ENCODE measurements at places on chromosomes 3 and 15.

DNA sequence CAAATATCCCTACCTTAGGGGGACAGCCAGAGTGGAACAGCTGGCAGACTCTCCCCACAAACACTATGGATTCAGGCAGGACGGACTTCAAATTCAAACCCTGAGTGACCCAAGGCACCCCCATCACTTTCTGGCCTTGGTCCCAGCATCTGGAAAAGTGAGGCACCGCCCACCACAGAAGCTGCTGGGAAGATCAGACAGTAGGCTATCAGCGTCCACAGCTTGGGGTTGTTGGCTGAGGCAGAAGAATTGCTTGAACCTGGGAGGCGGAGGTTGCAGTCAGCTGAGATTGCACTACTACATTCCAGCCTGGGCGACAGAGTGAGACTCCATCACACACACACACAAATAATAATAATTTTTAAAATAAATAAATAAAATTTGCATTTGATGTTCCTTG is 8.5 kb downstream of the PFKFB4 start:
- no peak for DNase-seq

GRCh38 chr15:21268436-21268940 is 171.8 kb downstream of the POTEB3 start:
- DNase-seq: no peak

DNA sequence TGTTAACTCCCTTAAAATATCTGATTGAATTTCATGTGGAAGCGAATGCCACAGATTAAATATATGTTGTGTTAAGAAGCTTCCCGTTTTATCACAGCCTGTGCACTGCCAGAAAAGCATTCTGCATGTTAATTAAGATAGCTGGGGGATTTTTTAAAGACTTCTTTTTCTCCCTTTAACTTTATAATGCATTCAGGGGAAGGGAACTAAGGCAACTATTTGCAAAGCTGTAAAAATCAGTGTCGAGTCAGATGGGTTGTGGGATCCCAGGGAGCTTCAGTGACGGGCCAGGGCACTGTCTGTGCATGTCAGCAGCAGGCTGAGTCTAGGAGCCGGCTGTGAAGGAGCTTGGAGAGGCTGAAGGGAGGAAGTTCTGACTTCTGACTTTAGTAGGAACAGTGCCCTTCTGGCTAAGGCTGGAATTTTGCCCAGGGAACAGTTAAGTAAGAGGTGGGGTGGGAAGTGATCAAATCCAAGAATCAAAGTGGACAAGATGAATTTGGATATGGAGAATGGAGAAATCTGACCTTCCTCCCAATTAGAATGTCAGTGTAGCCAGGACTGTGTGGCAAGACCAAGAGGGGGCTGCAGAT is 77.7 kb downstream of the ABHD5 start:
- DNase-seq: no peak

DNA sequence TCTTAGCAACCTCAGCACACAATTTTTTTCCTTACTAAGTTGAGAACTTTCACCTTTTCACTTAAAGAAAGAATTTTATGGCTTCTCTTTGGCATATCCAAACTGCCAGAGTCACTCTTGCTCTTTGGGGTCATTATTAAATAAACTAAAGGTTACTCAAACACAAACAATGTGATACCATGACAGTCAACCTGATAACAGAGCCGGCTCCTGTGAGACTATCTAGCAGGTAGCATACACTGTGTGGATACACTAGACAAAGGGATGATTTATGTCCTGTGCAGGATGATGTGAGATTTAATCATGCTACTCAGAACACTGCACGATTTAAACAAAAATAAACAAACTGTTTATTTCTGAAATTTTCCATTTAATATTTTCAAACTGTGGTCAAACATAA is 35.6 kb downstream of the LRRFIP2 start:
- no peak for DNase-seq

GRCh38 chr3:52076896-52077780 is 20.8 kb upstream of the DUSP7 start:
- DNase-seq: no peak

DNA sequence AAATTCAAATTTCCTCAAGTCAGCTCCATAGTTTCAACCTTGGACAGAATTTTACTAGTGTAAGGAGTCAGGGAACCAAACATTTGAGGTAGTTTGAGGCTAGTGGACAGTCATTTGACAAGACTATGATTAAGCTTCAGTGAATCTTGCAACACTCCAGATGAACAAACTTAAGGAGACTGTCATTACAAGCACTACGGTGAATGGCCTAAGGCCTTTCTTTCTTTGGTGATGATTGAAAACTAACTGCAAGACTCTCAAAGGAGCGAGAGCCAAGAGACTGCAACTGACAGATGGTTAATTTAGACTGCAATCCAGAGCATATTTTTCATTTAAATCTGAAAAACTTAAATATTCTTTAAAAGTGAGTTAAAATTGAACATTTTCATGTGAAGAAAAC is 272.3 kb upstream of the NECTIN3 start:
- DNase-seq: no peak

GRCh38 chr3:160588023-160588422 is 22.7 kb upstream of the KPNA4 start:
- no peak for DNase-seq

- DNase-seq: no peak
Observed at GRCh38 chr3:60160822-60161748, 1090.2 kb downstream of the FHIT start.

DNA sequence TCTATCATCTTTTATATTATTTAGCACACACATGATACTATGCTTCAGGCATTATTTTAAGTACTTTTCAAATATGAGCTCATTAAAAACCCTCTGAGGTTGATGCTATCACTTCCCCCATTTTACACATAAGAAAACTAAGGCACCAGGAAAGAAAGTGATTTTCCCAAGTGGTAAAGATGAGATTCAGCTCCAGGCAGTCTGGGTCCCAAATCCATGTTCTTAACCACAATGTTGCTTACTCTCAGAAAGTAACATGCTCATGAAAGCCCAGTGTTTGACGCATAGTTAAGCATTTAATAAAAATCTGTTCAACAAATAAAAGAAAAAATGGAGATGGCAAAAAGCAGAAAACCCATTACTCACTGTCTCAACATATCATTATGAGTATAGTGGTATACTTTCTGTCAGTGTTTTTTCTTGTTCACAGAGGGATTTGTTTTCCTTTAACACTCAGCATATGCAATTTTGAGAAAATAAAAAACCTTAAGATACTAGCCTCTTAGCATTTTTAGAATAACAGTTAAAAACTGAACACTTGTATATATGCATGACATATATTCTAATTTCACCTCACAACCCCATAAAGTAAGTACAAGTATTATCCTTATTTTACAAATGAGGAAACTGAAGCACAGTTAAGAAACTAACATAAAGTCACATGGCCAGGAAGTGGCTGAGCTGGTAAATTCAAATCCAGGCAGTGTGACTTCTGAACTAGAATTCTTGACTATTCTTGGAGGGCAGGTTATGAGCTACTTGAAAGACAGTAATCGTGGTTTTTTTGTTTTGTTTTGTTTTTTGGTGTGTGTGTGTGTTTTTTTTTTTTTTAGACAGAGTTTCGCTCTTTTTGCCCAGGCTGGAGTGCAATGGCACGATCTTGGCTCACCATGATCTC is 10.4 kb downstream of the PEAK1 start:
- DNase-seq: no peak

GRCh38 chr3:50157827-50158529 is 2.9 kb downstream of the SEMA3F start:
- DNase-seq: no peak

GRCh38 chr3:97911459-97911858 is 60.8 kb downstream of the RIOX2 start:
- DNase-seq: no peak

DNA sequence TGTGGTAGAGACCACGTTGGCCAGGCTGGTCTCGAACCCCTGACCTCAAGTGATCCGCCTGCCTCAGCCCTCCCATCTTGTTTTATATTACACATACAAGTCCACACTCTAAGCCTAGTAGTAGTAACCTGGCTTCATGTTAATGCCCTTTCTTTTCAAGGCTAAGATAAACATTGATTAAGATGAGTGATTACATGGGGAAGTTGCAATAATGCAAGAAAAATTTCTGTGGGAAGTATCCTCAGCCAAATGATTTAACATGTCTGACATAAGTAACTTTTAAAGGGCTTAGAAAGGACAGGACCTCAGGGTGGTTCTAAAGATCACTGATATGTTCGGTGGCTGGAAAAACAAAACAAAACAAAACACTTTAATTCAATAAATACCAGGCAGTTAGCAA is 72.1 kb downstream of the SFMBT1 start:
- no peak for DNase-seq

DNA sequence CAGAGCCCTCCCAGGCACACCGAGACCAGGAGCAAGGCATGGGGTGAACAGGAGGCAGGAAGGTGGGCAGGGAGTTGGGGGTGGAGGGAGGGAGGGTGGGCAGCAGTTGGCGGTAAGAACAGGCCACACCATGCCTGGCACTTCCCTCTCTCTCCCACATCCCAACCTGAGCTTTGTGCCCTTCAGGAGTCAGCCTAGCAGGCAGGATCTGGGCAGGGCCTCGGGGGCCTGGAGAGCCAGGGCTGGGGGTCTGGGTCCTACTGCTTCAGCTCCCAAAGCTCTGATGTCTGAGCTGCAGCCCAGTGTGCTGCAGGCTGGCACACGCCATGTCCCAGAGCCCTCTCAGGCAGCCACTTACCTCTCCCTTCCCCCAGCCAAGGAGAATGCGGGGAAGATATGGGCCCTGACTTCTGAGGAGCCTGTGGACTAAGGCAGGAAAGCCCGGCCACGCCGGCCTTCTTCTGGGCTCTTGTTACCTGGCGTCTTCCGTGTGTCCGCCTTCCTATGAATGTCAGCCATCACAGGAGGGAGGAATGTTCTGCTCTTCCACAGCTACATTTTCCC is 2.9 kb upstream of the MYL3 start:
- DNase-seq: no peak

DNA sequence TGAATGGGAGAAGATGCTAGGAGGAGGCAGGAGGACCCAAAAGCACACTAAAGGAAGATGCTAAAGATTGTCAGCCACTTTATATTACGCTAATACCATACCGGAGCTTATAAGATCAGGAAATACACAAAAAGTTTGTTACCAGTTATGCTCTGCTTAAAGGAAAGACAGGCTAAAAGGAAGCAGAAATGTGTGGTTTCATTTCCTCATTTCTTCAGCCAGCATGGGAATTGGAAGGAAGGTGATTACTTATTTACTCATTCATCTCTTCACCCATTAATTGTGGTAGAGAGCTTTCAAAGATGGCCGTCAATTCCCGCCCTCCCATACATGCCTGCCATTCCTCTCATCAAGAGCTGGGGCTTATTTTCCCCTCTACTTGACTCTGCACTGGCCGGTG is 26.7 kb upstream of the TMEM158 start:
- DNase-seq: no peak

- DNase-seq: no peak
Observed at GRCh38 chr15:73732930-73733329, 20.2 kb downstream of the INSYN1 start.

GRCh38 chr15:78977091-78977571 is 32.3 kb upstream of the CTSH start:
- no peak for DNase-seq

- no peak for DNase-seq
Observed at GRCh38 chr15:50821476-50821875, 56.0 kb upstream of the SPPL2A start.

DNA sequence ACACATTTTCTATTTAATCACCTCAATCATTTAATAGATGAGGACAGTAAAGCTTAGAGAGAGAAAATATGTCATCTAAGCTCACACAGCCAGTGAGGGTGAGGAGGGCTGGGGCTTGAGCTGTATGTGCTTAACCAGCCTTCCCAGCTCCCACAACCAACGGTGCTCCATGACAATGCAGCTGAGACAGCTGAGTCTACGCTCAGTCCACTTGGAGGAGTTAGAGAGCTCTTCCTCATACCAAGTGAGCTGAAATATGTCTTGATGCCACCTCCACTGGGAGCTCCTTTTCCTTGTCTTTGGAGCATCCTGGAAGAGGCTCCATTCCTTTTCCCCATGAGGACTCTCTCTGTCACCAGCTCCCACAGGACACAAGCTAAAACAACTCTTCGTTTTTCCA is 9.3 kb downstream of the HOMER2 start:
- no peak for DNase-seq

GRCh38 chr15:72281713-72282112 is 9.4 kb upstream of the PARP6 start:
- no peak for DNase-seq

DNA sequence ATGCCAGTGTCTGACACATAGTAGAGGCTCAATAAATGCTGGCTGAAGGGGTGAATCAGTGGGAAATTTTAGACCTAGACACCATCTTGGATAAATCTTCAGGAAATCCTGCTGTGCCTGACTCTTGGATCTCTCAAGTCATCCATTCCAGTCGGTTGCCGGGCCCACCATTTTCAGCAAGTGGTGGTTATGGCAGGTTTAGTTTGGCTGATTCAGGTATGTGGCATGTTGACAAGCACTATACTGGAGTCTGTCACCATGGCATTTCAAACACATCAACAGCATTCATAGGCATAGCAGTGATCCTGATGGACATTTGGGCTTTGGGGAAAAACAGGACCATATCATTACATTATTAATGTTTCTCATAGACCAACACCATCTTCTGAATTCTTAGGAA is 25.7 kb upstream of the APH1B start:
- no peak for DNase-seq

DNA sequence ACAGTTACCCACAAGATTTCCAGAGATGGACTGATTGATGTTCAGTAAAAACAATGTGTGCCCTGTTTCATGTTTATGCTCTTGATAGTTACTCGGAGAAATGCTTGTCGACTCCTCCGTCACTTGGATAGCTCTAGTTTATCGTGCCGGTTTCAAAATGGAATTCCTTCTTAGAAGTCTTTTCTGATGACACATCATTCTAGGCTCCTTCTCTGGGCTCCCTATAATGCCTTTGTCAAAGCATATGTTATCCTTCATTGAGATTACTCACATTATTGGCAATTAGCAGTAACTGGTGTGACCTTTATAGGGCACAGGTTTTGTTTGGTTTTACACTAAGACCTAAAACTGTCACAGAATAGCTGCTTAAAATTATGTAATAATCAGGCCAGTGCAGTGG is 201.8 kb downstream of the CNTN6 start:
- no peak for DNase-seq

DNA sequence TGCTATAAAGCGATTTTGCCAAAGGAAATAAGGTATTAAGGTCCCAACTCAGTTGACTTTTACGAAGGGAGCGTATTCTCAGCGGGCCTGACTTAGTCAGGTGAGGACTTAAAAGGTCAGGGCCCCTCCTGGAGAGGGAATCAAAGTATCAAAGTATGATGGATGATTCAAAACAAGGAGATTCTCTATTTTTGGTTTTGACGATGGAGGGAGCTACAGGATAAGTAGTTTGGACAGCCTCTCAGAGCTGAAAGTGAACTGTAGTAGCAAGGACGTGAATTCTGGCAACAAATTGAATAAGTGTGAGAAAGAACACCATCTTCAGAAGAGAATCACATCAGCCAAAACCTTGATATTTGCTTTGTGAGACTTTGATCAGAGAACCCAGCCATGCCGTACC is 1186.5 kb downstream of the SI start:
- DNase-seq: no peak

Data from NCI-H1436 (cell line).